AG04450 (cell line): ENCODE measurements at places on chromosomes 2 and 18.

GRCh38 chr2:173086518-173087213 lies 11.0 kb downstream of the MAP3K20 start:
- no peak for DNase-seq

DNA sequence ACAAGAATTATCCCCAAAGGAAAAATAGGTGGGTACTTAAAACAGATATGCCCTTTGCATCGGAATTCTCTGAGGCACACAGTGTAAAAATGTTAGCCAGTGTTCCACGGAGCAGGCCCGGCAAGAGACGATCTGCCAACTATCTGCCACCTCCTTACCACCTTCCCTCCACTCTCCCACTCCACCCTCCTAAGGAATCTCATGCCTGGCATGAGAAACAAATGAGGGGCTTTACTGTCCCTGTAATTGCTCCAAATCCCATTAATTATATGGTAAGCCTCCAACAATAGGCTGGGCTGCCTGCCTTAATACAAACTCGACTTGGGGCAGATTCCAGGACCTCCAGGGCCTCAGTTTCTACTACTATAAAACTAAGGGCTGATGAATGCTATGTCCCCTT lies 102.3 kb downstream of the ZBTB7C start:
- no peak for DNase-seq

- DNase-seq, result no peak
Observed at GRCh38 chr2:222017252-222017850, 281.4 kb downstream of the PAX3 start.

DNA sequence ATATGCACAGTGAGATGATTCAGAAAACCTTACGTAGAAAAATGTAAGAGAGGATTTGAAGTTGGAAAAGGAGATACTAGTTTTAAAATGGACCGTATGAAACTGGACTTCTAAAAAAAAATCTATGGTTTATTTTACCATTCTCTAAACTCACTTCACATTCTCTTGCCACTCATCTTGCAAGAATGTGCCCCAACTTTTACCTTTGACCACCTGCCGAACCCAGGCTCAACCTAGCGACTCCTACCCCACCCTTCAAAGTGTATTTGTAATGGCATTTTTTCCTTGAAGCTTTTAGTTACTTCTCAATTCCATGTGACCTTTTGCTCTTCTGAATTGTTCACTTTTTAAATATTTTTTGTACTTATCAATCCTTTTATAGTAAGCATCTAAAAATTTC lies 160.8 kb downstream of the PHLPP1 start:
- DNase-seq, result no peak

DNA sequence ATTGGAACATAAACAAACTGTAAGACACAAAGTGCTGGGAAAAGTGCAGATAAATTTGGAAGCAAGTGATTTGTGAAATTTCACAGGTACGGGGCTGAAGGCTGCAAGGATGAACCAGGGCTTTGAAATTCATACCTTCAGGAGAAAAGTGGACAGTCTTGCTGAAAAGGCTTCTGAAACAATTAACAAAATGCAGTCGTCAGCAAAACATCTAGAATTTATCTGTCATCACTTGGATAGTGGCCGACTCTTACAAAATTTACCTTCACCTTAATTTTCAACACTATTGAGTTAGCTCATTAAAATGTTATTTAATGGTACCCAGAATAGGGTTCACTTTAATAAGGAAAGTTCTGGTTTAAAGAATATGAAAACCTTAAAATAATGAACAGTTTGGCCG lies 138.3 kb downstream of the SNTG2 start:
- DNase-seq, result no peak

- no peak for DNase-seq
Observed at GRCh38 chr18:9285604-9286003, 49.0 kb upstream of the TWSG1 start.

DNA sequence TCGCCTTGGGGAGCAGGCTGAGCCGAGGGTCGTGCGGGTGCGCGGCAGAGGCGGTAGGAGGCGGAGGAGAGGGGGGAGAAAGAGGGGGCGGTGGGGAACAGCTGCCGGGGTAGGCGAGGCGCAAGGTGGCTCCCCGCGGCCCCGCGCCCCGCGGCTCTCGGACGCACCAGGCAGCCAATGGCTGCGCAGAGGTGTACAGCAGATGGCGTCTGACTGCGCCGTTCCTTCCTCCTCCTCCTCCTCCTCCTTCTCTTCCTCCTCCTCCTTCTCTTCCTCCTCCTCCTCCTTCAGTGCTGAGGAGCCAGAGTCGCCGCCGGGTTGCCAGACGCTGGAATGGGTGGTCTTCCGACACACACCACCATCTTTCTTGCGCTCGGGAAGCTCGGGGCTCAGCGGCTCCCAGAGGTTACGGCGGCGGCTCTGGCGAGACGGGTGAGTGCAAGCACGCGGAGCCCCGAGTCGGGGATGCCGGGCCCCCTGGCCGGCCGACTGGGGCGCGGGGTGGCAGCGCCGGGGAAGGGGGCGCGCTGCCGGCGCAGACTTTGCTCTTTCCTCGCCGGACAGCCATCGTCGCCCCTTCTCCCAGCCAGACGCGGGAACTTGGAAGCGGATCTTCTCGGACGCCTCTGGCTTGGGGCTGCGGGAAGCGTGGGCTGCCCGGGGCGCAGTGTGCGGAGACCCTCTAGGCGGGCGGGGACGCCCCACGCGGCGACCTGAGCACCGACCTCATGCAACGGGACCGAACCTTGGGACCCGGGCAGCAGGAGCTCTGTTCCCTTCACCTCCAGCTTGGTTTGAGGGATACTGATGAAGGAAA lies at the start of gene THSD7B:
Gene THSD7B, plus strand, starts transcription at position 290 of the 817 bp plus-strand sequence. CDS start 116,634 bp downstream, outside the sequence.
- DNase-seq, result no peak

DNA sequence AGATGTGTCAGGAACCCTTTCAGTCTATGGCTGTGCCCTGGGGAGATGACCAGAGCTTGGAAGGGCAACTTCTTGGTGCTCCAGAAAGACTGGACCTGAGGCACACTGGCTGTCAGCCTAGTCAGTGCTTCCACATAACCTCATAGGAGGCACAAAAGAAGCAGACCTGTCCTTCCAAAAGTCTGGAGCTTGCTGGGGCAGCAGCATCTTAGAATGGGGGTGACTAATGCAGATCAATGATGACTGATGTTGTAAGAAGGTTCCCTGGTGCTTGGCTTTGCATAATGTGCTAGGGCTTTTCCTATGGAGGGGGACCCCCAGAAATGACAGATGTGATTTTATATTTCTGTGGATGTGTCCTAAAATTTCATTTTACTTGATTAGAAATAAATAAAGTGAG lies 255.7 kb upstream of the THUMPD2 start:
- no peak for DNase-seq

GRCh38 chr2:165328272-165328671 lies 89.1 kb downstream of the SCN2A start:
- no peak for DNase-seq

DNA sequence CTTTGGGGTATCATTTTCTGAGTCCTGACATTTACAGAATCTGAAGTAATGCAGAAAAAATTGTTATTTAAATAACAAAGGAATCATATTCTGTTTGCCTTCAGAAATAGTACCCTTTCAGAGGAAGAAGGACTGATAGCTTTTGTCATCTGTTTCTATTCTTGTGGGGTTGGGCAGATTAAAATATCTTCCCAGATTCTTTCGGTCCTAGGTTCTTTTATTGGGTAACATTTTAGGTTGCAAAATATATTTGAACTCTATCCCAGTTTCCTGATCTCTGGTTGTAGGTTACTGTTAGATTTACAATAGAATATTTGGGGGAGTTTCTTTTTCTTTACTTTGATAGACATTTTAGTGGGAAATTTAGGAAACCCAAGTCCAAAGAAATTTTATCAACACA lies 550.5 kb downstream of the SPAG16 start:
- DNase-seq, result no peak

- DNase-seq, result no peak
Observed at GRCh38 chr18:38545071-38545470, 979.5 kb upstream of the CELF4 start.

GRCh38 chr2:24579053-24579803 lies 88.2 kb downstream of the NCOA1 start:
- no peak for DNase-seq

GRCh38 chr18:48609820-48610815 lies 71.3 kb downstream of the CTIF start:
- DNase-seq, result no peak
